Right cardiac atrium (tissue), 5 donors: ENCODE measurements at places on chromosomes 7 and 10. TPM values are rescaled to one million over a fixed set of nuclear protein-coding genes. Genes with fewer than 3 reads are reported as not detected.

GRCh38 chr7:36048141-36048901 lies 104.7 kb upstream of the EEPD1 start:
- no peak for DNase-seq

GRCh38 chr10:13072339-13072738 lies 27.6 kb upstream of the OPTN start:
- no peak for DNase-seq

- no peak for DNase-seq
These were observed 74.6 kb upstream of the GDF10 start for GRCh38 chr10:47225219-47225927.

NRP1 gene
- total RNA-seq = 92.2 TPM

DNA sequence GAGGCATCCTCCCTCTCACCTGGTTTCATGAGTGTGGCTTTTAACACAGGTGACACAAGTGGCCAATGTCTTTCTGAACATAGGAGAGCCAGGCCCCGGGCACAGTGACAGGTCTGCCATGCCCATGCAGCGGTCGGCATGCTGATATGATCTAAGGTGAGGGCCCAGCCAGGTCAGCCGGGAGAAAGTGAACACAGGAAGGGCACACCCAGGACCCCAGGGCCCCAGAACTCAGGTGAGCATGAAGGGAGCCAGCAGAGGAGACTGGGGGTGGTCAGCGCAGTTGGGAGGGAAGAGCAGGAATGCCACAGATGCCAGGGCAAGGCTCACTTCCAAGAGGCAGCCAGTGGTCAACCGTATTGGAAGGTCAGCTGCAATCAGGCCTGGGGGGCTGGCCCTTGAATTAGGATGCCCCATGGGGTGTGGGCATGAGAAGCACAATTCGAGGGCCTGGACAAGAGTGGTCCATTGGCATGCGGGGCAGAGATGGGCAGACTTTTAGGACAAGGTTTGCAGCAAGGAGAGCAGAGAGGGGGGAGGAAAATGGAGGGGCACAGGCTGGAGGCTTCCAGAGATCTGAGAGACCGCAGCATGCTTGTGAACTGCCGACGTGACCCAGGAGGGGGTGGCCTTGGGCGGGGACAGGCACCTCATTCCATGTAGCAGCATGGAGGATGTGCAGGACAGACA lies 3.9 kb upstream of the INPP5A start:
- no peak for DNase-seq

DNA sequence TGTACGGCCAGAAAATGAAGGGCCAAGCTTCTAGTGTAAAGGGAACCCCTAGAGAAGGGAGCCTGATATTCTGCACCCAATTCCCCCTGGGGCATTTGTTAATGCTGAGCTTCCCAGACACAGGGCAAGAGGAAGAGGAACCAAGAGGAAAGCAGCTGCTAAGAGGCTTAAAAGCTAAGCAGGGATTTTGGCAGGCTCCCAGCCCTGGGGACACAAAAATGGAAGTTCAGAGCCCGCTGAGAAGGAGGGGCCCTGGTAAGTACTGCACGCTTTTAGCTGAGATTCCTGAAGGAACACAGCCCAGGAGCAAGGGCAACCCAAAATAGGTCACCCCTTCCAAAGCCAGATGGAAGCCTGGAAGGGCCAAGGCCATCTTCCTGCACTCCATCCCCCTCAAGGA lies 387.3 kb upstream of the MGMT start:
- DNase-seq = peak; percentile 55

GRCh38 chr10:9656996-9657395 lies 1360.7 kb upstream of the CELF2 start:
- no peak for DNase-seq

GRK5 gene
- 45.2 TPM for total RNA-seq

WASHC2A gene
- 242 TPM for total RNA-seq

FAM25C gene
- total RNA-seq = not detected

GRCh38 chr10:131963350-131963749 lies 18.4 kb downstream of the BNIP3 start:
- DNase-seq = no peak

GRCh38 chr7:28093623-28094232 lies 86.9 kb downstream of the JAZF1 start:
- peak; percentile 74 for DNase-seq

C10orf90 gene
- not detected for total RNA-seq

GRCh38 chr10:128879441-128880140 lies 587.5 kb upstream of the MGMT start:
- DNase-seq = no peak
